ENCODE measurements at places on chromosomes 16 and 17.

GRCh38 chr16:12318661-12319427 is 342.3 kb downstream of the SNX29 start:
- no peak for DNase-seq

GRCh38 chr17:28391401-28391800 is 14.6 kb downstream of the SLC46A1 start:
- DNase-seq = no peak

DNA sequence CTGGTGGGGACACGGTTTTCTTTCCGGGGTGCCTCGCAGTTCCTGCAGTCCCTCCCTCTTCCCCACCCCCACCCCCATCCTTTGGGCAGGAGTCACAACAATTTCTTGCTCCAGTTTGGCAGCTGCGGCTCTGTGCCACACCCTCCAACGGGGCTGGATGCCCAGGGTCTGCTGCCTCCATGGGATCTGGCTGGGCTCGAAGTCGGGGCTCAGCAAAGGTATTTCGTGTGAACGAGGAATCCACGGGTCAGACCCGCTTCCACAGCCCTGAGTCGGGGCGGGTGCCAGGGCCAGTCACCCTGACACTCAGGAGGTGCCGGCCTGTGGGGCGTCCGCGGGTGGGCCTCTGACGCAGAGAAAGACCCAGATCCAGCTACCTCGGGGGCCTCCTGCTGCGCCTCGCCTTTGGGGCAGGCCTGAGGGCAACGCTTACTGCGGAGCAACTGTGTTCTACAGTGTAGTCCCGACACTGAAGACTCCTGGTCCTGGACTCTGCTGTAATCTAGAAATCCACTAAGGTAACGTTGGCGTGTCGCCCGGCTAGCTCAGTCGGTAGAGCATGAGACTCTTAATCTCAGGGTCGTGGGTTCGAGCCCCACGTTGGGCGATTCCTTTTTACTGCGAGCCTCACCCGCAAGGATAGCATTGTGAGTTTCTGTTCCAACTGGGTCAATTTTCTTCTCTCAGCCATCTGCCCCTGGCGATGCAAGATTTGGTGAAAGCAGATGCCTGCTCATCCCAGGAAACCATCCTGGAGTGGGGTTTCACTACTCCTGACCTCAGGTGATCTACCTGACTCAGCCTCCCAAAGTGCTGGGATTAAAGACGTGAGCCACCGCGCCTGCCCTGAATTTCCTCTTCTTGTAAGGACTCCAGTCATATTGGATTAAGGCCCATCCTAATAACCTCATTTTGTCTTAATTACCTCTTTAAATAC is 12.6 kb upstream of the OR1F1 start:
- no peak for DNase-seq

DNA sequence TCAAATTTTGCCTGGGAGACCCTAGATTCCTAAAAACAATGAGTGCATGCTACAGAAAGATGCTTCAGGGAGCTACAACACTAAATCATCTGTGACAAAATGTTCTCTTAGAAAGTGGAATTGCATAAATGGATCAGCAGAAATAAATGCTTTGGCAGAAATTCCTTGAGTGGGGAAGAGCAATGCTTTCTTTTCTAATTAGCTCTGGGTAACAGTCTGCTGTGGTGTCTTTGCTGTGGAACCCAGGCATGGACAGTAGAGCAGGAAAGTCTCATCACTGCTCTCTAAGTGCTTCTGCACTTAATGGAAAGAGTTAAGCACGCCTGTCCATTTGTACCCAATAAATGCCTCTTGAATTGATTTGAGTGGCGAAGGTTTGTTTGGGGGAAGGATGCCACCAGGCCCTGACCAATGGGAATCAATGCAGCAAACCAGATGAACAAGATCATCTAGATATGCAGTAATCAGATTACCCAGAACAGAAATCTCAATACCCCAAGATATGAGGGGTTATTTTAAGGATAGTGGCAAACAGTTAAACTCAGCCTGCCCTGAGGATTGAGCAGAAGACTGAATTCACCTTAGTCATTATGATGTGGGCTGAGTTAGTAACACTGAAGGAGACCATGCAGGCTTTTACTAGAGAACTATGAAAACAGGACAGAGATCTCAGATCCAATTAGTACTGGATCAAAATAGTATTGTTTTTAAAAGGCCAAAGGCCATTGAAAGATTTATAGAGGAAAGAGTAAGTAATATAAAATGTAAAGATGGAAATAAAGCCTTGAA is 13.6 kb downstream of the HLF start:
- no peak for DNase-seq

DNA sequence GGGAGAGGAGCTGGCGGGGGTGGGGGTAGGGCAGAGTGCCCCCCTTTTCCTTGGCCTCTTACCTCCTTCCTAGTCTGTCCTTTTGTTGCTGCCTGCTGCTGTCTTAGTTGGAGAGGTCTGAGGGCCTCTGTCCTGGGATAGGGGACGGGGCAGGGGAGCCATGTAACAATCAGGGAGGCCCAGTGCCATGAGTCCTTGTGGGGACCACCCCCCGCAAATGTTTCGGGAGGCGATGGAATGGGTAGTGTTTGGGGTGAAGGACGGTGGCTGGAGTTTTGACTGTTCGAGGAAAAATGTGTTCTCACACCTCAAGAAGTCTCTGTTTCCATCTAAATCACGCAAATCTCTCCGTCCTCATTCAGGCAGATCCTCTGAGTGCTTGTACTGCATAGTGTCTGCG is 99.0 kb downstream of the OR1D5 start:
- no peak for DNase-seq

DNA sequence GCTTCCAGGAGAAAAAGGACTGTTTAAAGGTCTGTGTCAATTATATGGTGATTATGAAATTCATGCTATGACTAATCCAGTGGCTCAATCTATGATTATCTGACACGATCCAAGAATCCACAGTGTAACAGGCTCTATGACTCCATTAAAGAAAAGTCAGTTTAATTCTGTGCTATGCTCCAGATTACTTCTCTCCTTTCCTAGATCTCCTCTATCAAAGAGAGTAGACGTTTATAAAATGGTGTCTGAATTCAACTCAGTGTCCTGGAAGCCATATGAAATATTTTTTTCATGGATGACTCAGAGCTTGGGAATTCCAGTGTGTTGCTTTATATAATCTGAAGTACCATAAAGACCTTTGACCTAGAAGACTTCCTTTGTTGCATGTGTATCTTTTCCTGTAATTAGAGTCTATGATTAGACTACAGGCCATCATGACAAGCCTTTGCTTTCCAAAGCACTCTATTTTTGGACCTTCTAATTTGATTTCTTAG is 27.0 kb upstream of the NF1 start:
- no peak for DNase-seq

DNA sequence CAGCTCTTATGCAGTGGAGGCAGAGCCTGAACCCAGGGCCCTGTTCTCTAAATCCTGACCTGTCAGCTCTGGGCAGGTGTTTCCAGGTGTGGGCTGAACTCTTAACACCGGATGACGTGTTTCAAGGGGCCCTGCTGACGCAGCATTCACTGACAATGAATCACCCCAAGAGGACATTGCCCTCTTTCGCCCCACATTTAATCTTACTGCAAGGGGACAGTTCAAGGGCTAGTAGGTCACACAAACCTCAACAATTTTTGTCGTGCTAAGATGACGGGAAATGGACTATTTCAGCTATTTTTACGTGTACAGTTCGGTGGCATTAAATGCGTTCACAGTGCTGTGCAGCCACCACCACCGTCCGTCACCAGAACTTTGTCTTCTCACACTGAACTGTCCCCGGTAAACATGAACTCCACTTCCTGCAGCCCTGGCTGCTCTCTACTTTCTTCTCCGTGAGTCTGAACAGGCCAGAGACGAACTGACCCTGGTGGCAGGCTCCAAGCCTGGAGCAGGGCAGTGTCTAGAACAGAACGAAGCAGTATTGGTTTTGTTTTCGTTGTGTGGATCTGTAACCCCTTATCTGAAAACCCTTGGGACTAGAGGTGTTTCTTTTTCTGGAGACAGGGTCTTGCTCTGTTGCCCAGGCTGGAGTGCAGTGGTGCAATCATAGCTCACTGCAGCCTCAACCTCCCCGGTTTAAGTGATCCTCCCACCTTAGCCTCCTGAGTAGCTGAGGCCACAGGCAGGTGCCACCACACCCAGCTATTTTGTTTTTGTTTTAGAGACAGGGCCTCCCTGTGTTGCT is 88.4 kb upstream of the CIBAR2 start:
- no peak for DNase-seq

- DNase-seq = no peak
Measured at GRCh38 chr17:39716879-39717536, 13.3 kb downstream of the MIEN1 start.

GRCh38 chr16:6122401-6122800 is 1024.8 kb upstream of the EEF2KMT start:
- DNase-seq = no peak

DNA sequence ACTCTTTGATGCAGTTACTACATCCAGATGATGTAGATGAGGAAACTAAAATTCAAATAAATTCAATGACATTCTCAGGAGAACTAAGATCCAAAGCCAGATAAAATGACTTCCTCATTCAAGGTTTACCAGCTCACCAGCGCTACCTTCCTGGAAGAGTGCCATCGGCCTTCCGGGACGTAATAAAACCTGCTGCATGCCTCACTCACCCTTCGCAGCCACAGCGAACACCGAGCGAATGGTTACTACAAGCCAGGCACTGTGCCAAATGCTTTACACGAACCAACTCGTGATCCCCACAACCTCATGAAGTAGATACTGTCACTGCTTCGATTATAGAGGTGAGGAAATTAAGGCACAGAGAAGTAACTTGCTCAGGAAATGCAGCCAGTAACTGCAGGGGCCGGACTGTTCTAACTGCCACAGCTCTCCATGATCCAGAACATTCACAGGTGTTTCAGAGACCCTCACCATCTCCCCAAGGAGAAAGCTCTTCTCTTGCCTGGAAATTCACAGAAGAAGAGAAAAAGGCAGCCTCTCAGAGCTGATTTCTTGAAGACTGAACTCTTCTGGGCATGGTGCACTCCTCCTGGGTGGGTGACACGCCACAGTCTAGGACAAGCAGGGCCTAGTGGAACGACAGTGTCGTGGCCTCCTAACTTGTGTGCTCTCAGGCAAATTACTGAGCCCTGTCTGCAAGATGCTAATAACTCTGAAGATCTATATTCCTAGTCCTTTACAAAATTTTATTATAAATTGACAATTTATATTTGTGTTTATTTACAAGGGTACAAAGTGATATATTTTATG is 46.8 kb downstream of the HIC1 start:
- DNase-seq = peak; percentile 39

- peak; percentile 11 for DNase-seq
Measured at GRCh38 chr16:85390511-85391174, 222.5 kb upstream of the GSE1 start.

DNA sequence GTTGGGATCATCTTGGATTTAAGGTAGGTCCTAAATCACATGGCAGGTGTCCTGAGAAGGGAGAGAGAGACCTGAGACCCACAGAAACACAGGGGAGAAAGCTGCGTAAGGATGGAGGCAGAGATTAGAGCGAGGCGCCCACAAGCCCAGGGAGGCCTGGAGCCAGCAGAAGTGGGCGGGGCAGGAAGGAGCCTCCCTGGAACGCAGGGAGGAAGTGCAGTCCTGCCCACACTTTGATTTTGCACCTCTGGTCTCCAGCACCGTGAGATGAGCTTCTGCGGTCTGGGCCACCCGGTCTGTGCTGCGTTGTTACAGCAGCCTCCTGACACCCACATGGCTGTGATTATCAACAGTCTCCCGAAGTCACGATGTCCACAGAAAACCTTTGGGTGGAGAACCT is 6.4 kb downstream of the DNASE1L2 start:
- DNase-seq = no peak

GRCh38 chr17:34398990-34399389 is 36.0 kb upstream of the CCL1 start:
- DNase-seq = no peak

DNA sequence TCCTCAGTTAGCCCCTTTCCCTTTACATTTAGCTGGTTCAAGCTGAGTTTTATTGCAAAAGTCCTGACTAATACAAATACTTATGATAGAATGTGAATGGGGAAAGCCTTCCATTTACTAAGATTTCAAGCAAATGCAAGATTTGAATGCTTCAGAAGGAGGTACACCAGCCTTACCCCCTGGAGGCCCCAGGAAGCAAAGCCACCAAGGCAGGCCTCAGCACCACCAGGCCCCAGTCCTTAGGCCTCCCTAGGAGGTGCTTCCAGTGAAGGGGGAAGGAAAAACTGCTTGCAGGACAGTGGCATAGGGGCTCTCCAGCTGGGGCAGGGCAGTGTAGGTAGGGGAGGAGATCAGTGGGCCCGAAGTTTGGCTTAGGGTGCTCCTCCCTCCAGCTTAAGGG is 7.3 kb upstream of the PRPSAP2 start:
- DNase-seq = no peak

DNA sequence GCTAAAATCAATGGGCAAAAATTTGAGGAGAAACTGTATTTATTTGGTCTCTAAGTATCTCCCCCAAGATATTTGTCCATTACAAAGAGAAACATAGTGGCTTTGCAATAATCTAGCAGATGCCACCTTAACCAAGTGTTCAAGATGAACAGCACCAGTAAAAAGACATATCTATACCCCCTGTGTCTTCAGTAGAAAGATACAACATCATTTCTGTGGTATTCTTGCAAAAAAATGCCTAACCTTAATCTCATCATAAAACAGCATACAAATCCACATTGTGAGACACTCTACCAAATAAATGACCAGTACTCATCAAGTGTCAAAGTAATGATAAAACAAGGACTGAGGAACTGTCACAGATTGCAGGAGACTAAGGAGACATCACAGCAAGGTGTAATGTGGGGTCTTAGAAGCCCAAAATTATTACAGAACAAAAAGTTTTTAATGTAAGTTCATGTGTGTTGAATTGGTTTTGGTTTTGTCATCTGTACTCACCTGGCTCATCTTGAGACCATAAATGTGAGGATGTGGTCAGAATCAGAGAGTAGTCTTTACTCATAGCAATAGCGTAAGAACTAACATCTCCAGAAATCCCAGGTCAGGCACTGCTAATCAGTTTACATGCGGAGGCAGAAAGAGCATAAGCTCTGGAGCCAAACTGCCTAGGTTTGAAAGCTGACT is 77.2 kb downstream of the AATF start:
- no peak for DNase-seq

- no peak for DNase-seq
Measured at GRCh38 chr17:81386646-81387099, 8.6 kb upstream of the BAHCC1 start.

DNA sequence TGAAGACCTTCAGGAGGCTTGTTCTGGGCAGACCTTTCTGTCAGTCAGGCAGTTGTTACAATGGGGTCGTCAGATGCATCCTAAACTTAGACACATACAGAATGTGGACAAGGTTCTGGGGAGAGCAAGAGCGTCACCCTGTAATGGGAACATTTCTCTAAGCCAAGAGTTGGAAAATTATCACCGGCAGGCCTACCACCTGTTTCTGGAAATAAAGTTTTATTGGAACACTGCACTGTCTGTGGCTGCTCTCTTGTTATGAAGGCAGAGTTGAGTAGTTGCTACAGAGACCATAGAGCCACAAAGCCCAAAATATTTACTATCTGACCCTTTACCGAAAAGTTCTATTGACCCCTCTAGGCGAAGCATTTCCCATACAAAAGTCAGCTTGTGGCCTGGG is 106.2 kb downstream of the CPPED1 start:
- DNase-seq = no peak

Measured in activated CD8-positive, alpha-beta memory T cell treated with anti-CD3 and anti-CD28 coated beads, Interleukin-2, amount 50 U/mL, for 4 hours (primary cell).